ENCODE measurements at places on chromosomes 6 and 20.

DNA sequence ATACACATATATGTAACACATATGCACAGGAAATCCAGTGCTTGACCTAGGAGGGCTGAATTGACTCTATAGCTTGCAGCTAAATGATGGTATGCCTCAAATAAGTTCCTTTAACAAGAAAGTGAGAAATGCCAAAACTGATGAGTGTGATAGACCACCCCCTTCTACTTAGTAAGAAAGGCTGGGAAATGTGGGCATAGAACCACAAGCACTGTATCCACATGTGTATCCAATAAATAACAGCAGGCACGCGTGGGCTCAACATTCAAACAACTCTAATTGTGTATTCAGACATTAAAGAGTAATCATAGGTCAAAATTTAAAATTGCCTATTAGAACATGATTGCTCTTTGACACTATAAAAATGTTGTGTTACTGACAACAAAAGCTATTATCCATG lies 54.1 kb downstream of the FAM83B start:
- DNase-seq, result no peak

- no peak for DNase-seq
Measured at GRCh38 chr6:147400968-147401367, 107.5 kb upstream of the SAMD5 start.

GRCh38 chr6:42819803-42820511 lies 38.1 kb downstream of the BICRAL start:
- DNase-seq, result no peak

- DNase-seq, result peak; percentile 77
Measured at GRCh38 chr6:139757784-139758183, 383.3 kb upstream of the CITED2 start.

DNA sequence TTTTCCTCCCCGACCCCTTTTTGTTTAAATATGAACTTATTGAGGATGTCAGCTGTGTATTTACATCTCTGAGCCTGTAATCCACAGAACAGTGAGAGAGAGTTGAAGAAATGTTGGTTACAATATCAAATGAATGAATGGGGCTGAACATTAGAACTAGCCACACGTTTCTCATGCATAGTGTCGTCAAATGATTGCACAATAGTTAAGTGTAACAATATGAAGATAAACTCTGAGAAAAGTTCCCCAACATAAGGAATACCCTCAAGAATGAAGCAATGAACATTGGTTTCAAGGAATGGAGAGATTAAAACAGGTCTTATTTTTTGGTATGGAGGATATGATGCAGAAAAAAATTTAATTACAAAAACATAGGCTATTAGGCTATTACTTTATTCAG lies 100.5 kb upstream of the DTNBP1 start:
- DNase-seq, result peak; percentile 13

GRCh38 chr6:78132671-78133410 lies 480.0 kb downstream of the MEI4 start:
- no peak for DNase-seq

Data from fibroblast of skin of scalp (primary cell).